Stimulated activated CD8-positive, alpha-beta memory T cell treated with anti-CD3 and anti-CD28 coated beads, Interleukin-2, amount 100 ng/mL, for 1 hour (primary cell): ENCODE measurements at places on chromosomes 7 and 10.
A peak's percentile ranks its signal among the peaks of the same experiment; 100 is the strongest.

DNA sequence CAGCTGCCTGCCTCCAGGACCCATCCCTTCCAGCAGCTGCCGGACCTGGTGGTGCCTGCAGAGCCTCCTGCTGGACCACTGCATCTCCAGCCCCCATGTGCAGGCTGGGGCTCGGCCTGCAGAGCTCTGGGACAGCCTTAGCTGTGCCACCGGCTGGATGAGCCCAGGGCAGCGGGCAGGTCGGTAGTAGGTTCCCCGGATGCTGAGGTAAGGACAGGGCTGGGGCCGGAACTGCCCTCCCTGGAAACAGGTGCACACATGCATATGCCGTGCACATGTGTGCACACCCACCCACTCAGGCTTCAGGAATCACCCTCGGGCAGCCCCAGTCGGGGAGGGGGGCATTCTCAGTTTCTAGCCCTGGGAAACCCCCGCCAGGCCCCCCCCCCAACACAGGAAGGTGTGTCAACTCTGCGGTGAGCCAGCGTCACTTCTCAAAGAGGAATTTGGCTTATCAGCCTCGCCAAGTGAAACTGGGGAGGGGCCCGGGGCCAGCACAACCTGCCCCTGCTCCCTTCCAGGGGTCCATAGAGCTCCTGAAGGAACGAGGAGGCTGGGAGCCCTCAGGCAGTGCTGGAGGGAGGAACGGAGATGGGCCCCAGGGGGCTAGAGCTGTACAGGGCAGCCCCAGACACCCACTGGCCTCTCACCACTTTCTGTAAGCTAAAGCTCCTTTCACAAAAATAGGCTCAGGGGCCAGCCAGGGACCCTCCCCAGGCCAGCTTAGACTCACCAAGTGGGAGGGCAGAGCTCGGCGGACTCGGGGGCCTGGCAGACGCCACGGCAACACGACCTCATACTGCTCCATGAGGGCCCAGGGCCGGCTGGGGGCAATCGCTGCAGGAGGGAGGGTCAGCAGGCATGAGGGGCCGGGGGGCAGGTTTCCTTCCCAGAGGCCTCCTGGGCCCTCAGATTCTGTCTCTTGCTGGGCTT is 1.7 kb downstream of the ADAM8 start:
- DNase-seq, result peak; percentile 45

GRCh38 chr7:144738708-144739314 is 97.0 kb downstream of the TPK1 start:
- no peak for DNase-seq

DNA sequence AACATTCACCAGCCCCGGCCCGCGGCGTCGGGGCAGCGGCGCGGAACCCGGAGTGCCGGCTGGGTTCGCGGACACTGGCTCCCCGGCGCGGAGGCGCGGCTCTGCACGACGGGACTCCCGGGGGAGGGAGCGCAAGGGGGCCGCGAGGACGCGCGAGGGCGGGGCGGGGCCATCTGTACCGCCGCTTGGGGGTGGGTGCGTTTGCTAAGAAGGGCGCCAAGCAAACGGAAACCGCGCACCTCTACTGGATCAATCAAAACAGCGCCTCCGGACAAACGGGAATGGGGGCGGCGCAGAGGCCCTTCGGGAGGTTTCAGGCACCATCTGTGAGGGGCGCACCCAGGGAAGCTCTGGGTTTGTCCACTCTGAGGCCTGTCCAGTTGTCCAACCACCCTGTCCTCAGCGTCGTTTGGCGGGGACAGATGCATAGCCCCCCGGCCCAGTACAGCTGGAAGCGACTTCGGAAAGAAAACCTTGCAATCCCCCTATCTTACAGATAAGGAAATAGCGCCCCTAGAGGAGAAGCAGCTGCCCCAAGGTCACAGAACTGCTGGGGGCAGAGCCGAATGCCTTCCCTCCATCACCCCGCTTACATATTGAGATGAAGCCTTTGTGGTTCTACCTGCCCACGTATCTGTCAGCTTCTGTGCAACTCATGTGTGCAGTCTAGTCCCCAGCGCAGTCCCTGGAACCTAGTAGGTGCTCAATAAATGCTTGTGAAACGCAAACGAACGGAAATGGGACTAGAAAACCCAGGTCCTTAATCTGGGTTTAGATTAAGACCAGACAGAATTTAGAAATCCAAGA is 10.7 kb upstream of the SLIT1 start:
- peak; percentile 39 for DNase-seq

GRCh38 chr10:78869508-78870454 is 199.0 kb upstream of the ZMIZ1 start:
- DNase-seq, result no peak

GRCh38 chr7:79180533-79180932 is 272.9 kb downstream of the MAGI2 start:
- no peak for DNase-seq

GRCh38 chr10:126921974-126922525 is 16.8 kb downstream of the DOCK1 start:
- DNase-seq, result no peak

- no peak for DNase-seq
These were observed 233.0 kb upstream of the NEBL start for GRCh38 chr10:21130108-21130507.

DNA sequence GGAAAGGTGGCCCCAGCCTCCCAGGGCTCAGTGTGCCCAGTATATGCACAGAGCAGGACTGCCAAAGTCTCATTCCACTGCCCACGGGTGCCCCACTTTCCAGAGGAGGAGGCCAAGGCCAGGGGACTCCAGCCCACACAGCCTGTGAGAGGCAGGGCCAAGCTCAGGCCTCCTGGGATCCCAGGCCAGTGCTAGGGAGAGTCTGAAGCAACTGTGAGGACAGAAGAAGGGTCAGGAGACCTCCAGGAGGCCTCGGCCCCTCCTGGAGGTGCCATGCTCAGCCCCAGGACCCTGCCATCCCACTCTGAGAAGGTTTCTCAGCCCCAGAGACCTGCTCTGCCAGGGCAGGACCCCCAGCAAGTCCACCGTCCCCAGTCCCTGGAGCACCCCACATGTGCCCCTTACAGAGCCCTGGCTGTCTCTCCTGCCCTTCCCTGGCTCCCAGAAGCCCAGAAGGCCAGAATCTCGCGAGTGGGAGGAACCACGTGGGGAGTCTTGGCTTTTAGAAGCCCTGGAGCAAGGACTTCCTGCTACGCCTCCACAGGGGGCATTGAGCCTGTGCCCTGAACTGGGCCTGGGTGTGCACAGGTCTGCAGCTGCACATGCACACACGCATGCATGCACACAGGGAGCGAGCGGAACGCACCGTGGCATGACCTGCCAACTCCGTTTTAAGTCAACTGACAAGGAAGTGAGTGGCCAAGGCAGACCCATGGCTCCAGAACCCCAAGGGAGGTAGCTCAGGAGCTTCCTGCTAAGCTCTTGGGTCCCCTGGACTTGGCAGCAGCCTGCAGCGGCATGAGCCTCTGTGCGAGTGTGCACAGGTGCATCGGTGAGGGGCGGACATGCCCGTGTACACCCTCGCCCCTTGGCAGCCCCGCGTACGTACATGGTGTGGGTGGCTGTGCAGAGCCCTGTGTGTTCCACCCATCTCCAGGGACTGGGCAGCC is 33.6 kb downstream of the ZCCHC24 start:
- DNase-seq, result no peak

DNA sequence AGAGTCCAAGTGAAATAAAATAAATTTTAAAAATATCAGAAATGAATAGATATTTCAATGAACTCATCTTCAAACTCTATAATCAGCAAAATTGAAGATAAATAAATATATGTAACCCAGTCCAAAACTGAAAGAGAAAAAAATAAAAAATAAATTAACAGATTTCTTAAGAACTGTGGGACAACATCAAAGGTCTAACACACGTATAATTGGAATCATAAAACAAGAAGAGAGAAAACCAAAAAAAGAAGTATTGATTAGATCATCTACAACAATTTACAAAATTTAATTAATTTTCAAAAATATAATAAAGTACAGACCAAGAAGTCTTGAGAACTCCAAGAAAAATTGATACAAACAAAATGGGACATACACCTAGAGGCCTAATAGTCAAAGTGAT is 625.8 kb upstream of the SORCS1 start:
- no peak for DNase-seq

- no peak for DNase-seq
These were observed 24.9 kb upstream of the NPS start for GRCh38 chr10:127524229-127524628.

GRCh38 chr7:104160375-104160774 is 47.4 kb downstream of the ORC5 start:
- DNase-seq, result no peak

DNA sequence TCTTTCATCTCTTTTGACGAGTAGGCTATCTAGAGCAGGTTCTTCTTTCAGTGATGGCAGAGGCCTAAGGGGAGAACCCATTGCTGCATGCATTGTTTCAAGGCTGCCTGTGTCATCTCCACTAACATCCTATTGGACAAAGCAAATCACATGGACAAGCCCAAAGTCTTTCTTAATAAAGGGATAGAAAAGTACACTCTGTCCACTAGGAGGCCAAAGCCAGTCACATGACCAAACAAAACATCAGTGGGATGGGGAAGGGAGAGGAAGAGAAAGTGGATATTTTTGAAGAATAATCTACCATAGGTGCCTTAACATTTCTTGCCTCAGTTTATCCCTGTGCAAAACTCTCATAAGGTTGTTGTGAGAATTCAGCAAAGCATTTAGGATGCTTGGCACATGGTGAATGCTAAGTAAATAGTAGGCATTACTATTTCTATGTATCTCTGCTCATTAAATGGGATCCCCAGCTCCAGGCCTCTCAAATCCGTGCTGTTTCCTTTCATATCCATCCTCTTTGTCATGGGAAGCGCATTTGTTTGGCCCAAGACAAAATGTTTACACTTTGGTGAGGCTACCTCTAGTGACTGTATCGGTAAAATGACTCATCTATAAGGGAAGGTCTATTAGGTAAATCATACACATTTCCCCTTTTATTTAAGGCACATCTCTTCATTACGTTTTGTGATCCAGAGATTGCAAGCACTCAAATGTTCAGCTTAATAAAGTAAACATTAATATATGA is 16.7 kb upstream of the CADPS2 start:
- DNase-seq, result no peak
